Activated naive CD8-positive, alpha-beta T cell treated with anti-CD3 and anti-CD28 coated beads, Interleukin-2, amount 10 ng/mL, durations not matched to agents 7 days and 5 days (primary cell): ENCODE measurements at places on chromosomes 1 and 21. TPM values are rescaled to one million over a fixed set of nuclear protein-coding genes. Genes with fewer than 3 reads are reported as not detected.

GRCh38 chr1:151943591-151943990, 34.3 kb upstream of the THEM4 start:
- DNase-seq = no peak

DNA sequence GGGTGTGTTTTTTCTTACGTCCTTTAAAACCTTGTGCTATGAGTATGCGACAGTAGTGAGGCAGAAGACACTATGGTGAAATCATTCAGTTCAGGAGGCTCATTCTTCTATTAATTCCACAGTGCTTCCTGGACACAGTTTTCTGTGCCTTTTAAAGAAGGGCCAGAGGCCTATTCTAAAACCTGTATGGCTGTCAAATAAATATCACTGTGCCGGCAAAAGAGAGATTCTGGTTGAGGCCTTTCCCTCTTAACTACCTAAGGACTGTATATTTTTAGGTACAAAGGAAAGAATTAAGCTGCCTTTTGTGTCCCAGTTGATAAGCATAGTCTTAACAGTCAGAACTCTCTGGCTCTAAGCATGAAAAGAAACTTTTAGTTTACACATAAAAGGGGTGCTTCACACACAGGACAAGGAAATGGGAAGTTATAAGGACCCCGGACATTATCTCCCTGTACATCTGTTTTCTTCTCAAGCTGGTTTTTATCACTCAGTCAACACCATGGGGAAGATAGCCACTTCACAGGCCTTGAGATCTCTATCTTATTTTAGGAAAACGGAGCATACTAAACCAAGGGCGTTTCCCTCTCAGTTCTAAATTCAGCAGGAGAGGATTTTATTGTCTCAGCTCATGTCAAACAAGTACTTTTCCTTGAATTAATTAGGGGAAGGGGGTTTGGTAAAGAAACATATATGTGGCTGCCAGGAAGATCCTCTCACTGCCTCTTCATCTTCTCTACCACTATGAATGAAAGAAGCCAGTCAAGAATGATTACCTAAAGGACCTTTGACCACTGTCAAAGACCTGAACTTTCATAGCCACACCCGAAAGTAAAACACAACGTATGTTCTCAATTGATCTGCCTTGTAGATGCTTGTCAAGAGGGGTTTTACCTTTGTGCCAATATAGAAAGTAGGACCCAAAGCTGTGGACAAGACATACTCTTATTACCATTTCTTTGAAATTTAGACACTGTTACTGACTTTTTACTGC, 71.4 kb upstream of the HSPA13 start:
- no peak for DNase-seq

- no peak for DNase-seq
These were observed 10.9 kb downstream of the GART start for GRCh38 chr21:33531007-33531406.

GRCh38 chr21:32698971-32699693, 28.7 kb downstream of the SYNJ1 start:
- DNase-seq = no peak

DNA sequence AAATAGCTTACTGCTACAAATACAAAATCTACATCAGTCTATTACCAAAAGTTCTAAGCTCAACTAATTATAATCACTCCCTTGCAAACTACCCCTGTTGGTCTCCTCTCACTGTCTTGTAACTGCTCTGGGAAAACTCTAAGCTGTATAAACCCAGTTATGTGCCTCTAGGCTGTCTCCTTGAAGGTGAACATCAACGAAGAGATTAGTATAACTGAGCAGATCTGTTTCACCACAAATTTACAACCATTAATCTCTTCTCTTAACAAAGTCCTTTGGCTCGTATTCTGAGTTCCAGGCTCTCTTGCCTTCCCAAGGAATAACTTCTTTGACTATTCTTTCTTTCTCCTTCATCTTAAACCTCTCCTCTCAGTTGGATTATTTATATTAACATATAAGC, 84.4 kb upstream of the PRMT6 start:
- no peak for DNase-seq

GRCh38 chr1:236275586-236275985, 6.2 kb downstream of the ERO1B start:
- DNase-seq = no peak

DNA sequence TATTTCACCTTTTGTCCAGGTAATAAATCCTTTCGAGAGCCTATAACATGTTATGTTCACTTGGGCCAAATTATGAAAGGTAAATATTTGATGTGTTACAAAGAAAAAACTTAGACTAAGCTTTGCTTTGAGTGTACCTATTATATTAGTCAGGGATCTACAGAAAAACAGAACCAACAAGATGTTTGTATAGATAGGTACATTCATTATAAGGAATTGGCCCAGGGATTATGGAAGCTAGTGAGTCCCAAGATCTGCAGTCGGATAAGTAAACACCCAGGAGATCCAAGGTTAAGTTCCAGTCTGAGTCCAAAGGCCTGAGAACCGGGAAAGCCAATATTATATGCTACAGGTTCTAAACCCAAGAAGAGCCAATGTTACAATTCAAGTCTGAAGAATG, 234.5 kb downstream of the NRIP1 start:
- no peak for DNase-seq

- DNase-seq = no peak
These were observed 76.7 kb upstream of the RUNX3 start for GRCh38 chr1:25006770-25007169.

DNA sequence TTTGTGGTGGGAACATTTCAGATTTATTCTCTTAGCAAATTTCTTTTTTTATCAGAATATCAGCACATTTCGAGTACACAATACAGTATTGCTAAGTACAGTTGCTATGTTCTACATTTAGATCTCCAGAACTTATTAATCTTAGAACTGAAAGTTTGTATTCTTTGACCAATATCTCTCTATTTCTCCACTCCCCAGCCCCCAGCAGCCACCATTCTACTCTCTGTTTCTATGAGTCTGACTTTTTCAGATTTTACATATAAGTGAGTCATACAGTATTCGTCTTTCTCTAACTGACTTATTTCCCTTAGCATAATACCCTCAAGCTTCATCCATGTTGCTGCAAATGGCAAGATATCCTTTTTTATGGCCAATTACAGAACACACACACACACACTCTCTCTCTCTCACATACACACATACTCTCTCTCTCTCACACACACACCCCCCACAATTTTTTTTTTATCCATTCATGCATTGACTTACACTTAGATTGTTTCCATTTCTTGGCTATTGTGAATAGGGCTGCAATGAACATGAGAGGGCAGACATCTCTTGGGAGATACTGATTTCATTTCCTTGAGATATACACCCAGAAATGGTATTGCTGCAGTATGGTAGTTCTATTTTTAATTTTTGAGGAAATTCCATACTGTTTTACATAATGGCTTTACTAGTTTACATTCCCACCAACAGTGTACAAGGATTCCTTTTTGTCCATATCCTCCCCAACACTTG, 15.7 kb downstream of the RPTN start:
- no peak for DNase-seq

DNA sequence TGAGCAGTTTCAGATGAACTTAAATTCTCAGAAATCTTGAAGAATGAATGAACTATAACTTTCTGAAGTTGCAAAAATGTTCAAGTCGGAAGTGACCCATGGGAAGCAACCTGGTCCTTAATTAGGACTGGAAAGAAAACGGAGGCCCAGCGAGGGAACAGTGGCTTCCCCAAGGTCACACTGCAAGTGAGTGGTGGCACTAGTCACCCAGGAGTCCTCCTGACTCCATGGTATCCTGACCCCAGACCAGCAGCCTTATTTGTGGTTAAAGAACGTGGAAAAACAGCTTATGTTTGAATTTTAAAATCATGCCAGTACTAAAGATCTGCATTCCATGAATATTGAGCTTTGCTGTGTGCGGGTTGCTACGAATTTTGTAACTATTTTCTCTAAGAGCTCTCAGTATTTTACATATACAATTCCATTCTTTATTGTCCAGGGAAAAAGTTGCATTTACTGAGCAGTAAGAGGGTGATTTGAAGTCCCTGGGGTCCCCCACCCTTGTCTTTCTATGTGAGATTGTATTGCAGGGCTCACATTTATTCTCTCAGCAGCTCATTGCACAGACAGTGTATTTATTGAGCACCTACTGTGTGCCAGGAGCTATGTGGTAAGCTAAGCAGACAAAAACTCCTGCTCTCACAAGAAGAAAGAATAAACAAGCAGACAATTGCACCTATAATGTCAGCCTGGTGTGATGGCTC, 61.6 kb upstream of the ATP5PO start:
- DNase-seq = no peak

- no peak for DNase-seq
These were observed 451.1 kb downstream of the LTN1 start for GRCh38 chr21:28541371-28542112.

DNA sequence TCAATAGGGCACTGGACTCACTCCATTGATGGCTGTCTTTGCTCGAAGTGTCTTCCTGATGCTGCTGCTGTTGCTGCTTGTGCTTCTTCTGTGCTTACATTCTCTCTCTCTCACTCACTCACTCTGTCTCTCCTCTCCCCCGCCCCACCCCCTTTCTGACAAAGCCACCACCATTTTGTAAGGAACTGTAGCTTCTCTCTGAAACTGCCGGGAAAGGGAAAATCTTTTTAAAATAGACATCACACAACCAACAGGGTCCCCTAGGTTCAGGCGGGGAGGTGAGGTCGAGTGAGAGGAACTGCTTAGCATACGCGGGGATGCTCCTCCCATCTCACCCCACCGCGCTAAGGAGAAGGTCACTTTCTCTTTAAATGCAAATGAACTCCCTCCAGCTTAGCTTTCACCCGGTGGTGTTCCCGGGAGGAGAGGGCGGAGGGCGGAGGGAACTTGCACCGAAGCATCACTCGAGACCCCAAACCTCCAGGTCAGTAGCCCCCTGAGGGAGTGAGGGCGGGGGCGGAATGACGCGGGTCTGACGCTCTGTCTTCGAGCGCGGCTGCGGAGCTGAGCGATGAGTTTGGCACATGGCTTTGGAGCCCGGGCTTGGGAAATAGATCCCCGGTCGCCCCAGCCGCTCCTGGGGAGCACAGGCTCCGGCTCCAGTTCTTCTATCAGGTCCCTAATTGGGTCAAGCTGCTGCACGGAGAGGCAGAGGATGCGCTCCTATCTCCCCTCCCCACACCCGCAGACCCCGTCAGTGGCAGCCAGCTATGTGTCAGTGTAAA, at the start of gene CCDC28B:
Gene CCDC28B (plus strand): TSS at position 370 of the 785 bp plus-strand sequence. CDS start 1,341 bp downstream, outside the sequence.
- DNase-seq = peak; percentile 72

- no peak for DNase-seq
These were observed 138.2 kb upstream of the RAB4A start for GRCh38 chr1:229132706-229133105.

DNA sequence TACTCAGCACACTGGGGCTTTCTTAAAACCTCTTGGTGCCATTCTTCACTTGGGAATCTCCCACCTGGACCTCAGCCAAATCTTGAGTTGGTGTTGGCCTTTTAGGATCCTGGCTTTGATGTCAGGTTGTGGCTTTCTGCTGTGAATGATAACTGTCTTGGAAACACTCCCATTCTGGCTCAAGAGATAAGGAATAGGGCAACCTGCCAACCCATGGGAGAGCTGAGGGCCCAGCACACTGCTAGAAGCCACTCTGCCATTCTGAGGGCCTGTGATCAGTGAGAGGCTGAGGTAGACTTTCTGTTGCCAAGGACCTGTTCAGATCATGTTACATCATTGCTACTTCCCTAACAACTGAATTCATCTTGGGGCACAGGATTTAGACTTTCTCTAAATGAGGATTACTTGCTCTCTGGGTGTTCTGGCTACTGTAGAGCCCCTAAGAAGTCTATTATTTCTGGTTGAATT, 45.8 kb downstream of the TTC39A start:
- DNase-seq = no peak

GRCh38 chr1:108114033-108114599, 86.0 kb downstream of the SLC25A24 start:
- no peak for DNase-seq

GRCh38 chr1:71634159-71634558, 553.3 kb upstream of the ZRANB2 start:
- DNase-seq = no peak

DNA sequence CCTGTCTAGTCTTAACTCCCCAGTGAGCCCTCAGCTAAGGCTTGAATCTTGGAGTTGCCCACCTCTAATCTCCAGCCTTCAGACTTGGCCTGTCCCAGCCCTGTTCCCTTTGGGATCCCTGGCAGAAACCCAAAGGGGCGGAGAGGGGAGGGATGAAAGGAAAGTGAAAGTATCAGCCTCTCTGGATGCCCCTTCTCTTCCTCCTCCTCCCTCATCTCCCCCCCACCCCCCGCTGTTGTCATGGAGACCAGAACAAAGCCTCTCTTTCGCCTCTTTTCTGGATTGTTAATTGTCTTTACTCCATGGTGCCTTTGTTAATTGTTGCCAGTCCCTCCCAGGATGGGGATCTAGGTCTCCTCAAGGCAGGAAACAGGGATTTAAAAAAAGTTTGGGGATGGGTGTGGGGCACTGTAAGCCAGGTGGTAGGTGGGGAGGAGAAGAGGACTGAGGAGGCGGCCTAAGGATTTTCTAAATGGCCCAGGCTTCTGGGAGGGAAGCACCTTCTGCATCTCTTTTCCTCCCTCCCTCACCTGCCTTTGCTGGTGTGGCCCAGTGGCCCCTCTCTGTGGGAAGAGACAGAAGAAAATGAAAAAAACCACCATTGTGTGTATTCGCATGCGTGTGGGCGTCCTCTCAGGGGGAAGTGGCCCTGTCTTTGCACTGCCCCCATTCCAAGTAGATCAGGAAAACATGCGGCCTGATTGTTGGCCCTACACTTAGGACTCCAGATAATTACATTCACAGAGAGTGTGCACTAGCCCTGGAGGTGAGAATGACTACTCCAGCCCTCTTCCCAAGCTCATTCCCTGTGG, 7.5 kb upstream of the SOX13 start:
- DNase-seq = no peak

DNA sequence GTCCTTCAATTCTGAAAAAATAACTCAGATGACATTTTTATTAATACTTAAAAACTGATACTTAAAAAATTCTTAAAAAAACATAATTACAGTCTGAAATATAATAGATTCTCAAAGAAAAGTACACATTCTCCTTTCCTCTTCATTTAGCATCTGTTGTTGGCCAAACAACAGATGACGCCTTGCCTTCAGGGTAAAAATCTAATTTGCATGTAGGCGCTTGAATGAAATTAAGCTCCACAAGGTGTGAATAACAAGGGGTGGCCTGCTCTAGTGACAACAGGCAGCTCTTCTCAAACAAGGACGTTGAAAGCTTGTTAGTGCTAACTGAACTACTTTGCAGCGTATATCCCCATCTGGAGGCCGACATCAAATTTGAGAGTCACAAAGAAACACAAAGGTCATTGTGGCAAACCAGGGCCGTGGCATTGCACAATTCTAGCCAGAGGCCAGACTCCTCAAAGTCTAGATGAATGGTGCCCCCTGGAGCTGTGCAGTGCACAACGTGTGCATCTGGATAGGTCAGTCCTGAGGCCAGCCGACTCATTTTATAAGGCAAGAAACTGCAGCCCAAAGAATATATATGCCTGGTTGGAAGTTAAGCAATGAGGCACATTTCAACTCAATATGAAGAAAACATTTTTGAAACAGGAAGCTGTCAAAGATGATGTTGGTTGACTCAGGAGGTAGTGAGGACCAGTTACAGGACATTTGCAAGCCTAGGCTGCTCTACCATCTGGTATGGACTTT, 459.2 kb upstream of the RUNX1 start:
- DNase-seq = no peak

- no peak for DNase-seq
These were observed 28.3 kb downstream of the ROR1 start for GRCh38 chr1:63802109-63802508.

- no peak for DNase-seq
These were observed 203.5 kb upstream of the NEGR1 start for GRCh38 chr1:72485801-72486200.

PEAR1 gene
- 0.28 TPM for total RNA-seq

OR2L13 gene
- not detected for total RNA-seq

RNU1-3 gene
- 3,257 TPM for total RNA-seq

RPS27 gene
- total RNA-seq = 3,346 TPM

FCGR2B gene
- total RNA-seq = 0.23 TPM

GSTM5 gene
- total RNA-seq = not detected

RNPC3 gene
- 44.4 TPM for total RNA-seq

PROK1 gene
- total RNA-seq = not detected

KIRREL1 gene
- total RNA-seq = not detected
